Fibroblast of skin of right quadriceps (primary cell): ENCODE measurements at places on chromosomes 7 and 10.

- DNase-seq, result peak; percentile 1
Observed at GRCh38 chr7:138316421-138317043, 143.5 kb upstream of the TRIM24 start.

DNA sequence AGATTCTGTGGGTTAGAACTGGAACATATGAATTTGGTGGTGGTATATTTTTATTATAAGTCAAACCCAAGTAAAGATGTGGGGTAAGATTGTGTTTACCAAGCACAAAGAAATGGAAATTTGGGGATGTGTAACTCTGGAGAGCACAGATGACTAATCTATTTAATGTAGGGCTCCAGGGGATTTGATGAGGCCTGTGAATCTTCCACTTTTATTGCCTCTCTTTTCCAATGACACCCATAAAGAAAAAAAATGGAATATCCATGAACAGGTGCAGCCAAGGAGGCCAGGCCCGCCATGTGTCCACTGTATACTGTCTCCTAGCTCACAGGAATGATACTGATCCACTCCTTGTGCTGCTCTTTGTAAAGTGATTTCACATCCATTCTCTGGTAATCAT is 2.8 kb downstream of the SRGN start:
- no peak for DNase-seq

- DNase-seq, result peak; percentile 28
Observed at GRCh38 chr7:92669616-92670165, 79.5 kb upstream of the FAM133B start.

DNA sequence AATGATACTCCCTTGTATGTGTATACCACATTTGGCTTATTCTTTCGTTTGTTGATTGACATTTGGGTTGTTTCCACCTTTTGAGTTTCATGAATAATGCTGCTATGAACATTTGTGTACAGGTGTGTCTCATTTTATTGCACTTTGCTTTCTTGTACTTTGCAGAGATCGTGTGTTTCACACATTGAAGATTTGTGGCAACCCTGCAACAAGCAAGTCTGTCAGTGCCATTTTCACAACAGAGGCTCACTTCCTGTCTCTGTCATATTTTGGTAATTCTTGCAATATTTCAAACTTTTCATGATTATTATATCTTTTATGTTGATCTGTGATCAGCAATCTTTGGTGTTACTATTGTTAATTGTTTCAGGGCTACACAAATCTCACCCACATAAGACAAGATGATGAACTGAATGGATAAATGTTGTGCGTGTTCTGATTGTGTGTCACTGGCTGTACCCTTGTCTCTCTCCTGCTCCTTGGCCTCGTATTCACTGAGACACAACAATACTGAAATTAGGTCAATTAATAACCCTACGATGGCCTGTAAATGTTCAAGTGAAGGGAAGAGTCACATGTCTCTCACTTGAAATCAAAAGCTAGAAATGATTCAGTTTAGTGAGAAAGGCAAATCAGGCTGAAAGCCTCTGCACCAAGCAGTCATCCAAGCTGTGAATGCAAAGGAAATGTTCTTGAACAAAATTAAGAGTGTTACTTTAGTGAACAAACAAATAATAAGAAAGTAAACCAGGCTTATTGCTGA is 133.6 kb upstream of the JCAD start:
- DNase-seq, result no peak

- no peak for DNase-seq
Observed at GRCh38 chr7:1431634-1432380, 27.5 kb downstream of the MICALL2 start.

DNA sequence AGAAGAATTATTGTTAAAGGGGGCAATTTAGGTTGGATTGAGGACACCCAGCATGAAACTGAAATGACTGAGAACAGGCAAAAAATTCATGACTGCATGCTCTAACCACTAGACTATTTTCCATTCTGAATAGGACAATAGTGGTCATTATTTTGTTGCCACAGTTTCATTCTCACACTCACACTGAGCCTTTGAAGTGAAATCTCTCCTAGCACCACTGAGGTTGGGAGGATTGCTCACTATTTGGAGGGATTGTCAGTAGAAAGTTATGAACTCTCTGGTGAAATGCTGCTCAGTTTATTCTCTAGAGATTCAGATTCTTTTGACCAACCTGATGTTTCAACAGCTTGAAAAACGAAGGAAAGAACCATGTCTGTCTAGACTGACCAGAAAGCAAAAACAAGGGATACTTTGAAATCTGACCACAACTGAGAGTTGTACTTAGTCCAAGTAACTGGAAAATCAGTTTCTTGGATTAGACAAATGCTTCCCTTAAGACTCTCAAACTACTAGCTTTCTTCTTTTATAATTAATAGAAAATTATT is 191.2 kb downstream of the DYNC1I1 start:
- DNase-seq, result no peak

- peak; percentile 52 for DNase-seq
Observed at GRCh38 chr10:75672842-75673241, 241.4 kb downstream of the LRMDA start.

GRCh38 chr7:116180302-116180701 is 30.0 kb upstream of the TES start:
- DNase-seq, result peak; percentile 62

DNA sequence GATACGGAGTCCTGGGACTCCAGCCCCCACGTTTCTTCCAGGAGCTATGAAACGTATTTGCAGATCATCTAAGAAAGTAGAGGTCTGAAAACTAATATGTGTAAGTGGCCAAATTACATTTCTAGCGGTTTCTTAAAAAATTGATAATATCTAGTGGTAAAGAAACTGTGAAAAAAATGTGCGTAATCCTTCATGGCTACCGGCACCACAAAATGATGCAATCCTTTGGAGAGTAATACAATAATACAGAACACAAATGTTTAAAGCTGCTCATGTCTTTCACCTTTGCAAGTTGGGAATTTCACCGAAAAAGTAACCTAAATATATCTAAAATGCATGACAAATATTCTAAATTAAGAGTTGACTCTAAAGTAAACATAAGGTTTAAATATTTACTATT is 742.1 kb downstream of the GRID1 start:
- DNase-seq, result no peak

DNA sequence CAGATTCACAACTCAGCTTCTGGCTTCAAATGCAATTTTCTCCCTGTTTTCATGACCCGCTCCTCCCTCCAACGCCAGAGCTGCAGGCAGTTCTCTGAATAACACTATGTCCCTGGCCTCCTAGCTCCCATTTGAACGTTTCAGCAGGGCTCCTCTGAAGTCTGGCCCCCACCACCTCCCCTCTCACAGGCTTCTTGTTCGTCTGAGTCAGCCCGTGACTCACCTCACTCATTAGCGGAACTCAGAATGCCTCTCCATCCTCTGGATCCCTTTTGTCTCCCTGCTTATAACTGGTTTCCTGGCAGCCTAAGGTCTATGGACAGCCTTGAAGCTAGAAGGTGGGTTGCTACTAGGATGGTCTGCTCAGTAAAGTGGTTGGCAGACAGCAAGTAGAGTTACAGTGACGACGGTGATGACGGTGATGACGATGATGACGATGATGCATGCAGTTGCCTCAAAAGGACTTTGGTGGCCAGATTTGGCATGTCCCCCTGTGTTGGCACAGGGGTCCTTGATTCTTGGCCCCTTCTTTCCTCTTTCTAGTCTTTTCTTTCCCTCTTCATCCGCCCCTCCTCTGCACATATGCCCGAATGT is 83.3 kb upstream of the MKLN1 start:
- peak; percentile 95 for DNase-seq

GRCh38 chr7:36349626-36350025 is 40.0 kb upstream of the ANLN start:
- DNase-seq, result no peak

DNA sequence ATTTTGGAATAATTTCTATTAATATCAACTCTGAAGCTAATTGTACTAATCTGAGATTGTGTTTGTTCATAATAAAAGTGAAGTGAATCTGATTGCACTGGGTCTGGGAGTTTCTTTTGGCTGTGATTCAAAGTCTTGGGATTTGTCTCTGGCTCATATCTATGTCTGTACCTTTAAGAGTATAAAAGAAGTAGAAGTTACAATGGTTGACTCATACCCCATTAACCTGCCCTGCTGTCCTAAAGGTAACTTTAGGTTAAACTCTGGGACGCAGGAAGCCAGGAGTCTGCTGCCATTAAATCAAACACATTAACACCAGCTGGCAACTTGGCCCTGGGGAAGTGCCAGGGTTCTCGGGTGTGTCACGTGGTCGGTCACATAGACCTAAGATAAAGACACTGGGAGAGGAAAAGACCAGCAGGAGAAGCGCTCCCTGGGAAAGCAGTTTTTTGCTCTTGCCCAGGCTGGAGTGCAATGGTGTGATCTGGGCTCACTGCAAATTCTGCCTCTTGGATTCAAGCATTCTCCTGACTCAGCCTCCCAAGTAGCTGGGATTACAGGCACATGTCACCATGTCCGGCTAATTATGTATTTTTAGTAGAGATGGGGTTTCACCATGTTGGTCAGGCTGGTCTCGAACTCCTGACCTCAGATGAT is 17.8 kb downstream of the SCD start:
- peak; percentile 75 for DNase-seq

- no peak for DNase-seq
Observed at GRCh38 chr7:4123346-4123745, 558.7 kb upstream of the FOXK1 start.

- no peak for DNase-seq
Observed at GRCh38 chr10:114304571-114305421, 65.7 kb downstream of the VWA2 start.

- peak; percentile 11 for DNase-seq
Observed at GRCh38 chr7:40899151-40899550, 764.3 kb downstream of the SUGCT start.

- no peak for DNase-seq
Observed at GRCh38 chr10:120996456-120997034, 145.4 kb downstream of the WDR11 start.

DNA sequence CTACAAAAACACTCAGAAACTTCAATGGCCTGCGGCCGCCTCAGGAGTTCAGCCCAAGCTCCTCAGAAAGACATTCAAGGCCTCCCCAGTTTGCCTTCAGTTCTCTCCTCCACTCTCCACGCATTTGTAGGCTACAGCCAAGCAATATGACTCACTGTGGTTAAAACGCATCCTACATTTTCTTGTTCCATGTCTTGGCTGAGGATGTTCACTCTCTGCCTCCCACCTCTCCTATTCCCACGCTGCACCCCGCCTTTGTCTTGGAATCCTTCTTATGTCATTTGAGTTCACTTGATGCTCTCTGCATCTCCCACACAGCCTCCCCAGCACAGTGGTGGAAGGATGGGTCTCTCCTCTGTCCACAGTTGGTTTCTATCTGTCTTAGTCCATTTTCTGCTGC is 184.8 kb downstream of the NPSR1 start:
- DNase-seq, result peak; percentile 51

DNA sequence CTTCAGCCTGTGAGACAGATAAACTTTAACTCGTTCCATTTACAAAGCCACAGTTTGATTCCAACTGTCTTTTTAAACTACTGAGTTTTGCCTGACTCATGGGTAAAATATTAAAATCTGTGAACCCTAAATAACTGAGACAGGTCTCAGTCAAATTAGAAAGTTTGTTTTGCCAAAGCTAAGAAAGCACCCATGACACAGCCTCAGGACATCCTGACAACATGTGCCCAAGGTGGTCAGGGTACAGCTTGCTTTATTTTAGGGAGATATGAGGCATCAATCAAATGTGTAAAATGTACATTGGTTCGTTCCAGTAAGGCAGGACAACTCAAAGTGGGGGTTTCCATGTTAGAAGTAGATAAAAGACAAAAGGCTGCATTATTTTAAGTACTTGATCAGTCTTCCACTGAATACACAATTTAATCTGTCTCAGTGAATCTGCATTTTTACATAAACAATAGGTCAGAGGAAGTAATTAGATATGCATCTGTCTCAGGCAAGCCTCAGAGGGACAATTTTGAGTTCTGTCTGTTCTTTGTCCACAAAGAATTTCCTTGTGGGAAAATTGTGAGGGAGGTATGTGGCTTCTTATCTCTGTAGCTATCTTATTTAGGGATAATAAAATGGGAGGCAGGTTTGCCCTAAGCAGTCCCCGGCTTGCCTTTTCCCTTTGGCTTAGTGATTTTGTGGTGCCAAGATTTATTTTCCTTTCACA is 11.0 kb upstream of the PIP start:
- no peak for DNase-seq

GRCh38 chr10:72694476-72695369 is 2.8 kb downstream of the MCU start:
- peak; percentile 52 for DNase-seq

GRCh38 chr7:20700453-20701227 is 85.2 kb downstream of the ABCB5 start:
- DNase-seq, result no peak
